ENCODE measurements at places on chromosomes 13 and 19.

- DNase-seq, result no peak
Observed at GRCh38 chr13:46288570-46289259, 77.0 kb downstream of the LRRC63 start.

- no peak for DNase-seq
Observed at GRCh38 chr19:49216071-49216470, 58.5 kb downstream of the TRPM4 start.

GRCh38 chr13:108104736-108105135 is 110.6 kb downstream of the LIG4 start:
- DNase-seq, result no peak

DNA sequence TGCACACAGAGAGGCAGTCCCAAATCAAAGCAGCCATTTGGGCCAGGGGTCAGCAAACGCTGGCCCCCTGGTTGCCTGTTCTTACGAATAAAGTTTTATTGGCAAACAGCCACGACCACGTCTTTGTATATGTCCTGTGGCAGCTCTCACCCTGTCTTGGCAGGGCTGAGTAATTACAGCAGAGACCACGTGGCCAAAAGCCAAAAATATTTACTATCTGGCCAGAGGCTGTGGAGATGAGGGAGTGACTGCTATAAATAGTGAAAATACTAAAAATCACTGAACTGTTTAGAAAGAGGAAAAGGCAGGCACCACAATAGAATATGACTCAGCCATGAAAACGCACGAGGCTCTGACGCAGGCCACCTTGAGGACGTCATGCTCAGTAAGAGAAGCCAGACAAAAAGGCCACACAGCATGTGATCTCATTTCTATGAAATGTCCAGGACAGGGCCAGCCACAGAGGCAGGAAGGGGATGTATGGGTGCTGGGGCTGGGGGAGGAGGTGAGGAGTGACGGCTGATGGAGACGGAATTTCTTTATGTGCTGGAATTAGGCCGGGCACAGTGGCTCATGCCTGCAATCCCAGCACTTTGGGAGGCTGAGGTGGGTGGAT is 29.4 kb downstream of the SMIM24 start:
- DNase-seq, result no peak

DNA sequence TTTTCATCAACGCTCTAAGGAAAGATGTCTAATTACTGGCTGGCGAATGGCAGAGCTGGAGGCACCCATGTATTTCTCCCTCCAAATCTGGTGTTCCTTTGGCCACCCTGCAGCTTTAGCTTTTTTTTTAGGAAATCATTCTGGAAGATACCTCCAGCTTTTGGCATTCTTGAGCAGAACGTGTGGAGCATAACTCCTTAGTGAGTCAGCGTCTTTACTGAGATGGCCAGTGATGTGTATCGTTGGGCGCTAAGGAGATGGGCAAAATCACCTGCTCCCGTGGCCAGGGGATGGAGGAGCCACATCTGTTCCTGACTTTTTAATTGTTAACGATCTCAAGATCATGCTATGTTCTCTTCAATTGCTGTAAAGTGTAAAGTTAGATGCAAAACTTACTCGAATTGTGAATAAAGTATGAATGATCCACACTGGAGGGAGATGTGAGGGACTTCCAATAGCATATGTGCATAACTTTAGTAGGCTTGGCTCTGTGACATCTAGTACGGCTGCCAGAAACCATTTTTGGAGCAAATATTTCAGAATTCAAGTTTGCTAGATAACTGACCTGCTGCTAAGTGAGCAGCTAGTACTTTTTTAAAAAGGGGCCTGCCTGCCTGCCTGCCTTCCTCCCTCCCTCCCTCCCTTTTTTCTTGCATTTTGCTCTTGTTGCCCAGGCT is 24.4 kb upstream of the C1QTNF9 start:
- no peak for DNase-seq

DNA sequence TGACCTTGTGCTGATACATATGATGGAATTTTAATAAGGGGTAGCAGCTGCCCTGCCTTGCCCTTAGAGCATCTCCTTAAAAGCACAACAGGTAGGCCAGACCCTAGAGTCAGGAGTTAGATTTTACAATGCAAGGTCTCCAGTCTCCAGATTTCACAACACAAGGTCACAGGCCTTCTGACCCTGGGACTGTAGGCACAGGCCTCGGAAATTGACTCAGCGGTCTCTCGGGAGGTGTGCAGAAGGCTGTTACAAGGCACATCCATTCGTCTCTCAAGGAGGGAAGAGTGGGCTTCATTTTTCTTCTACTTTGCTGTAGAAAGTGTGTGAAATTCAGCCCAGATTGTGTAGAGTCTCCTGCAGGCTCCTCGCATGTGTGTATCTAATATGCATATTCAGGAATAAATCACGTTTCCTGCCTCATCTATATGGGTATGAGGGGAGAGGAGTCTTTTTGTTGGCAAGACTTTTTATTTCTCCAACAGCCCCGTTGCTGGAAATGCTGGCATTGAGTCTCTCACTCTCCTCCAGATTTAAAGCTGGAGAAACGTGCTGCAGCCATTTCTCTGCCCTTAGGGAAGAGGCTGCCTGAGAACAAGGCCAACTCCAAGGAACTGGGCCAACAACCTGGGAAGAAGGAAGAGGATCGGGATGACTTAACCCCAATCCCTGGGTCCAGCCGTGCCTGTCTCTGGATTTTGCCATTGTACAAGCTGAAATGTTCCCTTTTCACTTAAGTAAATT is 24.5 kb downstream of the UQCRFS1 start:
- DNase-seq, result no peak

- no peak for DNase-seq
Observed at GRCh38 chr19:42090672-42091071, 14.7 kb downstream of the ZNF574 start.

DNA sequence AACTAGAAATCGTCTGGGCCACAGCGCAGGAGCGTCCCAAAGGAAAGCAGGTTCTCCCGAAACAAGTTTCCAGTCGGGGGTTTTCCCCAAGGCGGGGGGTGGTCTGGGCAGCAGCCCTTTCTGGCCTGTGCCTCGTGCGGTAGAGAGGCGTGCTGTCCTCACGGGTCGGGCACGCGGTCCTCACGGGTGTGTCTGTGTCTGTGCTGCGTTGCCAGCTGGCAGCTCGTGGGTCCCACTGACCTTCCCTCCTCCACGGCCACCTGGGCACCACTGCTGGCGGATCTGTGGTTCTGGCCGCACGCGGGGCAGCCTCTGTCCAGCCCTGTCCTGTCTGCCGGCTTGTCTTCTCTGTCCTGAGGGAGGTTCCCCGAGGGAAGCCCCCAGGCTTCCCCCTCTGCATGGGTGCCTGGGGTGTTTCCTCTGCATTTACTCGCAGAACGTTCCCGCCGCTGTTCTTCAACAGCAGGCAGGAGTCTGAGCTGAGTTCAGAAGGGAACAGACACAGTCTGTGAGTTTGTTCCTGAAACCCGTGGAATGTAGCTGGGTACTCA is 98.2 kb upstream of the MCF2L start:
- no peak for DNase-seq

- DNase-seq, result no peak
Observed at GRCh38 chr13:81302125-81302524, 961.2 kb upstream of the SPRY2 start.

GRCh38 chr13:113360446-113360845 is 3.5 kb downstream of the GRTP1 start:
- DNase-seq, result no peak

DNA sequence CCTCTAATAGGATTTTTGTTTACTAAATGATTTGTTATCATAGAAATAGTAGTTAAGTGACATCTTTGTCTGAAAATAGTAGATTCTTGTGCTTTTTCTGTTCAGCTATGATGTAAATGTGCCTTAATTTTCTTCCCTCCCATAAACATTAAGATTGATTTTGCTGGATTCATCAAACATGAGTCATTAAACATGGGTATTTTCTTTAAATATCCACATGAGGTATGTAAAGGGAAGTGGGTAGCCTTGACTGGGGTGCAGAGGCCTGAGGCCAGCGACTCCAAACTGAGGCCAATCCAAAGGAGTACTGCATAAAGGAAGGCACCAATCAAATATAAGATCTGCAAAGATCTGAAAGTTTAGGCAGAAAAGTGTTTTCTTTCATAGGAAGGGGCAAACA is 3.7 kb downstream of the ZNF136 start:
- no peak for DNase-seq

DNA sequence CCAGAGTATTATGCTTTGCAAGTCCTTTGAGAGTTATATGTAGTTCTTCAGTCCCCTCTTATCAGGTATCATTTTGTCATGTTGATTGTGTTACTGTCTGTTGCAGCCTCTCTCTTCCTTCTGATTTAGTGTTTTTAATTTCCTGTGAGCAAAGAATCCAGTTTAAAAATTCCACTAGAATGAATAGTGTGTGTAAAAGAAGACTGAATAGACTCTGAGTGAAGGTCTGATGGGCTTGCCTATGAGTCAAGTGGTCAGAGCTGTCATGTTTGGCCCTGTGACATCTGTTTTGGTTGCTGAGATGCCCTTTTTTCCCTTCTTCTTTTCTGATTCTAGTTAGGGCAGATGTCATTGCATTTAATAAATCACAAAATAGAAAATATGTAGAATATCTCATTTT is 23.3 kb upstream of the KCTD4 start:
- DNase-seq, result no peak

DNA sequence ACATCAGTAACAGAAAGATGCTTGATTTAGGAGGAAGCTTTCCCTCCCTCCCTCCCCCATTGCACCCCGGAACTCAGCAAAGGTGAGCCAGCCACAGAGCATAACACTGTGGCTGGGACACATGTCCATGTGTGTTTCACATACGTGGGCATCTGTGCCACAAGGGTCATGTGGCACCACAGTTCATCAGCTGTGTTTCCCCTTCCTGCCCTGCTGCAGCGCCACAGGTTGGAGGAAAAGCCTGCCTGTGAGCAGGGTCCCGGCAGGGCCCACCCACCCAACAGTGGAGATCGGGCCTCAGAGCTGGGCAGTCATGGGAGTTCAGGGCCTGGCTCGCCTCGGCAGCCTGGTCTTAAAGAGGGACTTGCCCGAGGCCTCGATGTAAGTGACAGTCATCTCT is 2.8 kb downstream of the ACP5 start:
- no peak for DNase-seq

DNA sequence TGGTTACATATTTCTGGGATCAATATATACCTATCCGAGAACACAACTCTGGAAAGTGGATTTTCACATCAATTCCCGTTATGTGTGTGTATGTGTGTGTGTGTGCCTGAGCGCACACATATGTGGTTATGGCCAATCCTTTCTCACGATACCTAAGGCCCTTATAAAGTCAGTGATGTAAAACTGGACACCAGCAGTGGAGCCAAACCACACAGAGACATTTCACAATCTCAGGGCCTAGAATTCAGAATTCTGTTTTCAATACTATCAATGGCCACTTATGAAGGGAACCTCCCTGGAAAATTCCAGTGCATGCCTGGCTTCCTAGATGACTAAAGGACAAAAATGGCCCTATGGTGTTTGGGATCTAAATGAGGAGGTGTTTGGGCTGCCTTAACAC is 187.3 kb upstream of the UBL3 start:
- no peak for DNase-seq

GRCh38 chr13:108226184-108226583 is 8.0 kb downstream of the ABHD13 start:
- no peak for DNase-seq

- no peak for DNase-seq
Observed at GRCh38 chr13:78085434-78086225, 167.0 kb upstream of the EDNRB start.

GRCh38 chr13:114264886-114265611 is 16.4 kb upstream of the UPF3A start:
- no peak for DNase-seq

DNA sequence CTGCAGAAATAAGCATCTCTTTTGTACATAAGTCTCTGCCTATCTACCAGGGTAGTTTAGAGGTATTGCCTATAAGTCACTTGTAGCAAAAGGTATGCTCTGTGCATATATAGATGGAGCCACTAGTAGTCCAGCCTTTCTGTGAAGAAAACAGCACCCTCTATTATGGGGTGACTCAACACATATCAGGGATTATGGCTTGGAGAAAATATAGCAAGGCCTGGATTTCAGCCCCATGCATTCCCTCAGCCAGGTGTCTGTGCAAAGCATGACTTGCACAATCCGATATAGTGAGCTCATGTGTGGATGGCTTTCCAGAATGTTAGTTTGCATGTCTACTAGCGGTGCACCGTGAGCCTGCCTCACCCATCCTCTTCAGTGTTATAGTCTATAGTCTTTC is 13.4 kb upstream of the NALCN start:
- DNase-seq, result no peak

- no peak for DNase-seq
Observed at GRCh38 chr13:112680741-112681360, 9.0 kb upstream of the ATP11A start.

DNA sequence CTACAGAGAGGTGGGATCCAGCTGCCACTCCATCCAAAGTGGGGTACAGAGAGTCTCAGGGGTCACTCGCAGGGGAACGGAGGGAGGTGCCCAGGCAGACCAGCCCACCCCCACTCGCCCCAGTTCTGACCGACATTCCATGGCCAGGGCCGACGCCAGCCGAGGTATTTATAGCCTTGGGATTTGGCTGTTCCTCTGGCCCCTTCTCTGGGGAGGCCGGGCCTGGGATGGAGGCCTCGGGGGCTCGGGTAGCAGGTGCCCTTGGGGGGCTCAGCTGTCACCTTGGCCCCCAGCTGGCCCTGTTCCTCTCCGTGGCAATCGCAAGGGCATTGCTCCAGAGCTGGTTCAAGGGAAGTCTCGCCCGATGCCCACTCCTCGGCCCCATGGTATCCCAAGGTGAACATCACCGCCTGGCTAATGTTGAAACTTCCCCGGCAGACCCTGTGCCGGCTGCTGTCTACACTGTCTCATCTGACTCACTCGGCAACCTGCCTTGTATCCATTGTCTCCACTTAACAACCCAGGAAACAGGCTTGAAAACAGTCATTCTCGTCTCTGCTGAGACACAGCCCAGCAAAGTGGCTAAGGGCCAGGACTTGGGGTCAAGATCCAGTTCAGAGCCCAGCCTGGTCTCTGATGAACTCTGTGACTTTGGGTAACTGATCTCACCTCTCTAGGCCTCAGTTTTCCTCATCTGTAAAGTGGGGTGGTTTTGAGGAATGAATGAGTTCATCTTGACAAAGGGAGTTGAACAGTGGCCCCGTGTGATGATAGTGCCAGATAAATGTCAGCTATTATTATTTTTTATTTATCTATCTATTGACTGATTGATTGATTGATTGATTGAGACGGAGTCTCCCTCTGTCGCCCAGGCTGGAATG is 9.7 kb downstream of the PRKACA start:
- no peak for DNase-seq

- no peak for DNase-seq
Observed at GRCh38 chr19:33226550-33227241, 1.0 kb upstream of the SLC7A10 start.

GRCh38 chr13:42602906-42603305 is 29.0 kb downstream of the TNFSF11 start:
- no peak for DNase-seq

DNA sequence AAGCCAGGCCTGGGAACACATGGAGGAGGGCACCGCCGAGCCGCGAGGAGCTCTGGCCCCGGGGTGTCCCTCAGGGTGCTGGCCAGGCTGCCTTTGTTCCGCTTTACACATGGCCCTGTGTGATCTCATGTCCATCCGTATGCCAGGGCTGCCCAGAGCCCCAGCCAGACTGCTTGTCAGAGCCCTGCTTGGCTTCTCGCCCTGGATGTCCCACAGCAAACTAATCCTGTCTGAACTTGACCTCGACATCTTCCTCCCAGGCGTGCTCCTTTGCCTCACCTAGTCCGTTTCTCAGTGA is 14.3 kb downstream of the BCKDHA start:
- DNase-seq, result no peak

- no peak for DNase-seq
Observed at GRCh38 chr13:101736566-101736965, 284.1 kb downstream of the ITGBL1 start.

GRCh38 chr13:28342251-28342650 is 152.7 kb downstream of the FLT1 start:
- DNase-seq, result no peak

All from stimulated activated CD4-positive, alpha-beta T cell treated with anti-CD3 and anti-CD28 coated beads, Interleukin-15, amount 100 ng/mL, for 48 hours (primary cell).